Stimulated activated CD8-positive, alpha-beta memory T cell treated with anti-CD3 and anti-CD28 coated beads, Interleukin-4, amount 100 ng/mL, for 24 hours (primary cell): ENCODE measurements at places on chromosomes 16 and 17.

DNA sequence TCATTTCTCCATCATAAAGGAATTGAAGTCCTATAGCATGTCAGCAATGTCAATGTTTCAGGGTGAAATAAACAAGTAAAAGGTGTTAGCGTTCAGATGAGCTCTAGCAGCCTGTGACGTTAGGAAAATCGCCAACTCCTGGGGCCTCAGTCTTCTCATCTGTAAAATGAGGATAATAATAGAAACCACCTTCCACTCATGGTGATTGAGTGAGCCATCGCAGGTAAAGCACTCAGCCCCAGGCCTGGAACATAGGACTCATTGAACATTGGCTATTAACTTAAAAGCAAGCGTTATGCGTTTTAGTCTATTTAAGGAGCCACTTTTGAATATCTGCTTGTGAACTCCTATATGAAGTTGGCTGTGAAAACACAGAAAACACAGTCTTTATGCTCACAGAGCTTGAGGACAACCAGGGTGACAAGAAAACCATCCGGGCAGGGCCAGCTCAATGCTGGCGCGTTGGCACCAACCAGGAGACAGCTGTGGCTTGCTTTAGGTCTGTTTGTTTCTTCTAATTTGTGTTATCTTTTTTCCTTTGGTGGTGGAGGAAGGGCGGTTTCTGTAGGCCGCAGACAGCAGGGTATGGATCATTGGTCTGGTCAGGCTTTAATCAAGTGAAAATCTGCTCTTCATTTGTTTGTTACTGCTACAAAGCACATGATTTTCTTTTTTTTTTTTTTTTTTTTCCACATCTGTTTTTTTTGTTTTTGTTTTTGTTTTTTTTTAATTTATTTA, 35.7 kb upstream of the MED9 start:
- no peak for DNase-seq

DNA sequence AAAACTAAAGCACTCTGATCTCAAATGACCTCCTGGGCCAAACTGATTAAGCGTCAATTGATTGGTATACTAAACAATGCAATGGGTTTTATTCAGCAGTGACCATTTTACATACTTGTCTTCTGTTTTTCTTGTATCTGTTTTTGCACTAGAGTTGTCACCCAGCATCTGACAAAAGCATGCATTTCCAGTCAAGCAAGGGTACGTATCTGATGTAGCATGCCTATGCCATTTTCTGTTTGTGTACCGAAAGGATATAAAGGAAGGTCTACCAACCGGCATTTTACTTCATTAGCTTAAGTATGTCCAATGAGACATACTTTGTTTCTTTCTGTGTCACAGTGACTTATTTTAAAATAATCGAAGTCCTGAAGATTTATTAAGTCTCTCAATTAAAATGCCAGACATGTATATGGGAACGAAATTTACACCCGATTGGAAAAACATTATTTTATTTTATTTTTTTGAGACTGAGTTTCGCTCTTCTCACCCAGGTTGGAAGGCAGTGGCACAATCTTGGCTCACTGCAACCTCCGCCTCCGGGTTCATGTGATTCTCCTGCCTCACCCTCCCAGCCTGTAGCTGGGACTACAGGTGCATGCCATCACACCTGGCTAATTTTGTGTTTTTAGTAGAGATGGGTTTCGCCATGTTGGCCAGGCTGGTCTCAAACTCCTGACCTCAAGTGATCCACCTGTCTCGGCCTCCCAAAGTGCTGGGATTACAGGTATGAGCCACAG, 7.5 kb downstream of the TOB1 start:
- DNase-seq = no peak

DNA sequence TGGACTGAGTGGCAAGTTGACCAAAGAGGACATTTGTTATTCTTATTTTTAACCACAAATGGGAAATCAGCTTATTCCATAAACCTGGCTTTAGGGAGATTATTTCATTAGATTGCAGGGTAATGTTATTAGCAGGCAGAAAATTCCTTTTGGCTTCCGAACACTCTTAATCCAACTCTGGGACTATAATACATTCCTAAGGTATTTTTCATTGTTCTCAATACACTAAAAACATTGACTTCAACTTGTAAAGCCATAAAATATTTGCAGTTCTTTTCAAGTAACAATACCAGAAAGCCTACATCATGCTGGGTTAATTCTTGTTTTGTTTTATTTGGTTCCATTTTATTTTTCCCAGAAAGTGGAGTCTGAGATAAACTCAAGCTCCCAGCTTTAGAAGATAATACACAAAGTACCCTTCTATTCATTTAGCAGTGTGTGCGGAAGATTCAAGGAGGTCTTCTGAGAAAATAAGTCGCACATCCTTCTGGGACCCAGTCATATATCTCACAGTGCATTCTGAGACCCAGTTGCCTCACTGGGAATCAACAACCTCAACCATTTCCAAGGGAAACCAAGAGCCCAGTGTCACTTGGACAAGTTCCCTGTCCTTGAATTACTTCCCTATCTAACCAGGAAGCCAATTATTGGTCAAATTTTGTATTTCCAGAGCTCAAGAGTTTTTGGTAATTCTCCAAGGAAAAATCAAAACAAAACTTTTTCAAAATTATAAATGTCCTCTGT, 389.6 kb upstream of the DYNLRB2 start:
- DNase-seq = no peak

DNA sequence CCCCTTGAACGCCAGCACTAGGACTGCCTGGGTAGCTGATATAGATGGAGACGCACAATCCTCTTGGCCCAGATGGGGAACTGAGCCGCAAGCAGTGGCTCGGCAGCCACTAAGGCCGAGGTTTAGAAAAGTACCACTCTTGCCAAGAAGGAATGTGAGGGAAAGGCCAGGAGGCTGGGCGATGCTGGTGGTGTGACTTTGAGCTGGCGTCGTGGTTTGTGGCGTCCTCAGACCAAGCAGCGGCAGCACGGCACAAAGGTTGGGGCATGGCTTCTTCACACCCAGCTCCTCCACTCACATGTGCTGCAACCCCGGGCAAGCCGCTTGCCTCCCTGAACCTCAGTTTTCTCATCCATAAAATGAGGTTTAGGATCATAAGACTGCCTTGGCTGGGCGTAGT, 15.6 kb downstream of the DCAKD start:
- no peak for DNase-seq

DNA sequence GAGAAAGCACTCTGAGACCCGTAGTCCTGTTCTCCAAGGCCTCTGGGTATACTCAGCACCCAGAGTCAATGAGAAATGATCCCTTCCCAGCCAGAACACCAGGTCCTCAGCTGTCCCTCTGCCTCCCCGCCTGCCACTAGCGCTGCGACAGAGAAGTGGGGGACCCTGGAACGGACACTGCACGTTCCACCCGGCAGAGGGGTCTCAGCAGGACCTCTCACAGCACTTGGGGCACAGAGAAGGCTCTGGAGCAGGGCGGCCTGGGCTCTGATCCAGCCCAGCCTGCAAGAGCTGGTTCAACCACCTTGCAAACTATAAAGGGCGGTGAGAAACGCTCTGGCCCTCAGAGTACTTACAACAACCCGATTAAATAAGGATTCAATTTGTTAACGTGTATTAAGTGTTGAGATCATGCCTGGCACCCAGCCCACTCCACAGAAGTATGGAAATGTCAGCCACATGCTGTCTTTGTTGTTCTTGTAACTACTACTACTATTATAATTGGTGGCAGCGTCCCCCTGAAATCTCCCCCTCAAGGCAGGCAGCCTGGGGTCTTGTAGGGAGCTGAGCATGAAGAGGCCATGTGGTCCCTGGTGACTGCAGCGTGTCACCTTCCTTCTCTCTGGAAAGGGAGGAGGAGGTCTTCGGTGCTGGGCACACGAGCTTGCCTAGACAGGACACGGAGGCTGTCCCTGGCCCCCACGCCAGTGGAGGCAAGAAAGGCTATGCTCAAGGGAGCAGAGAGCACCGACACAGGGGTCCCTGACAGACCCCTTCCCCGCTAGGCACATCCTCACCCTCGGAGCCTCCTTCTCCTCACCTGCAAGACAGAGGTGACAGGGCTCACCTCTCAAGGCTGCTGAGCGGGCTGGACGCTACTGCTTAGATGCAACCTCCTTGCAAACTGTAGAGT, 2.4 kb downstream of the OSGIN1 start:
- no peak for DNase-seq

DNA sequence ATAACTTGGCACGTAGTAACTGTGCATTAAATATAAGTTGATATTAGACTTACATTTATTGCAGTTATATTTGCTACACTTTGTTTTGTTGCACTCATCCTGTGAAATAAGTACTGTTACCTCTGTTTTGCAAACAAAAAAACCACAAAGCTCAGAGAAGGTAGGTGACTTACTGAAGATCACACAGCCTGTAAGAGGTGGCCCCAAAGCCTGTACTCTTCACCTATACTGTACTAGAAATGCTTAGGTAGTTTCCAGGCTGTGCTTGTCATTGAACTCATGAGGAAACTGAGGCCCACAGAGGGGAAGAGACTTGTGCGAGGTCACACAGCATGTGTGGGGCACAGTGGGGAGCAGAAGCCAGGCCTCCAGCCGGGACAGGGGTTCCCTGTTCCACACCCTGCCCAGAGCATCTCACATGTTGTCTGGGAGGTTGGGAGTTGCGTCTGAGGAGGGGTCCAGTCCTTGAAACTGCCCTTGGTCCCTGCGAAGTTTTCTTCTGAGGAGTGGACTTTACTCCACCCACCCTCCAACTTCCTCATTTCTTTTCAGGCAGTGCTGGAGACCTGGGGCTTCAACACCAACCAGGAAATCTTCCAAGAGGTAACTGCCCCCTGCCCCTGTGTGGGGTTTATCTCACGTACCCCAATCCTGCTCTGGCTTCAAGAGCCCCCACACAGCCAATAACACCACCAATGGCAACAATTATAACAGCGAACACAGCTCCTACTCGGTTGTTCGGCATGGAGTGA, 13.0 kb downstream of the CETP start:
- DNase-seq = no peak

DNA sequence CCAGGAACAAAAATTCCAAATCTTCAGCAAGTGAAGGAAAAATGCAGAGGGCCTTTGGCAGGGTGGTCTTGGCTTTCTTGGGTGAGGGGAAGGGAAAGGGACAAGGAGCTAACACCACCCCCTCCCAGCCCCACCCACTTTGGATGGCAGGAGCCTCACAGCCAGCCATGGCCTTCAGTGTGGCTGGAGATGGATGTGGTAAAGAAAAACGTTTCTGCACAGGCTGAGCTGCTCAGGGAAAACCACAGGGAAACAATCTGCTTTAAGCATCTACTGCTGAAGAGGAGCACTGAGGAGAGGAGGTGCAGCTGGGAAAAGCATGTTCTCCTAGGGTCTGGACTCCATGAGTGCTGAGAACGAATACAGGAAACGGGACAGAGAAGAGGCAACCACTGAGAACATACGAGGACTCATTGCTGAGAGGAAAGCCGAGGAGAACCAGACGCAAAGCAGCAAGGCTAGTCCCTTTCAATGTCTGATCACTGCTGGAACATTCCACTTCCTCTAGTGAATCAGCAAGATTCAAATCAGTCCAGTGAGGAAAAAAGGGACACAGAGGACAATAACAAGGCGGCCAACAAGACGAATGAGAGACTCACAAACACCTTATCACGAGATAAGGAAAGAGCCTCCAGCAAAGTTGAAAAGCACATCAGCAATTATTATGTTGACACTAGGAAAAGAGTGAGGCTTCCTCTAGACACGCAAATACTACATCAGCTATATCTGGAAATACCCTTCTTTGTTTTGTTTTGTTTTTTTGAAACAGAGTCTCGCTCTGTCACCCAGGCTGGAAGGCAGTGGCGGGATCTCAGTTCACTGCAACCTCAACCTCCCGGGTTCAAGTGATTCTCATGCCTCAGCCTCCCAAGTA, 41.7 kb downstream of the ZZEF1 start:
- no peak for DNase-seq

GRCh38 chr17:35651467-35651866, 64.3 kb downstream of the AP2B1 start:
- DNase-seq = no peak

- DNase-seq = no peak
Observed at GRCh38 chr16:9254863-9255262, 163.4 kb downstream of the HAPSTR1 start.

DNA sequence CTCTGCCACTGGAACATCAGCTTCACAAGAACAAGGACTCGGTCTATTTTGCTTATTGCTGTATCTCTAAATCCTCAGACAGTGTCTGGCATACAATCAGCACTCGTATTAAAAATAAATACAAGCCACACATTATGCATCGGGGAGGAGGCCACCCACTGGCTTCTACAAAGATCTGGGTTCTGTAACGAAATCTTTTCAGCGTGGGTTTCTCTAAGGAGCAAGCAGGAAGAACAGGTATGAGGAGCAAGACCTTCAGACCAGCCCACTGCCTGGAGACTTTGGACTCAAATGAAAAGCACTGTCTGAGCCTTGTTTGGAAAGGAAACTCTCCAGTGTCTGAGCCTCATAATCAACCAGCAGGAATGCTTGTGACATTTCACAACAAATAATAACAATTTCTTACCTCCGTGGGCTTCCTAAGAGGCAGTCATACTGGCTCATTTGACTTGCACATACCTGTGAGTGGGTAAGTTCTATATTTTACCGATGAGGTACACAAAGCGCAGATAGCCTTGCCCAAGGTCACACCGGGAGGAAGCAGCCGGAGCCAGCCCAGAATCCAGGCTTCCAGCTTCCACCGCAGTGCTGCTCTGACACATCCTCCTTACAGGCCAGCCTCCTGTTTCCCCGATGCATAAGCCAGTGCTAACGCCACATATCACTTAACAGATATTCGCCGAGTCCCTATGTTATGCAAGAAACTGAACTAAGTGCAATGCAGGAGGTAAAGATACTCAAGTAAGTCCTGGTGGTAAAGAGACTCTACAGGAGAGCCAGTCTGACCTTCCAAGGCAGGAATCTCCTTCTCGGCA, 118.6 kb upstream of the TNRC6C start:
- DNase-seq = no peak

DNA sequence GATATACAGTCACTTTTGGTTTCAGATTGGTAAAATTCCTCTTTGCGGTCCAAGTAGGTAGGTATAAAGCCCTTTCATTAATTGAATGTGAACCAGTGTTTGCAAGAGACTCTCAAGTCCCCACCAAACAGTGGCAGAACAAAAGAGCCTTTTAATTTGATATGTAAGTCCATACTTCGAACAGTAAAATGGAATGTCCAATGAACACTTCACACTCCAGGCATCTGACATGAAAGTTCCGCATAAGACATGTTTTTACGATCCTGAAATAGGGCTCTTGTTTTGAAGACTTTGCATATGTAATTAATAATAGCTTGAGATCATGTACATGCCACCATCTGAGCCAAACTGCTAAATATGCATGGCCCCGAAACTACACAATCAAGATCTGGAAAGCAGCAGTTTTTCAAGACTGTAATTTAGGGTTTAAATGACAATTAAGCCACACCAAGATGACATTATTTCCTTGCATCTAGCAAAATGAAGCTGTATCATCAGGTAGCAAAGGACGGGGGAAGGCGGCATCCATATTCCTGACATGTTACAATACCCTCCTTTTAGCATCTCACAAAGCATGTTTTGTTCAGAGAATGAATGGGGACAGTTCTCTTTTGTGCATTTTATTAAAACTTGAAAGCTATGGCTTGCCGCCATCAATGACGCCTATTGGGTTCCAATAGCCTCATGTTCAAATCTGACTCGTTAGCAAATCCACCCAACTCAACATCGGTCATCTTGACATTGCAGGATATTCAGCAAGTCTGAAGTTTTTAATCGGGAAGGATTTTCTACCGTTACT, 39.4 kb downstream of the LITAF start:
- DNase-seq = no peak

GRCh38 chr17:34653511-34653910, 74.1 kb downstream of the TMEM132E start:
- no peak for DNase-seq
